ENCODE measurements at places on chromosomes 5 and 9.

GRCh38 chr5:157286761-157287211, 20.9 kb downstream of the CYFIP2 start:
- H3K27ac ChIP-seq = no peak overlapping the region
- H3K4me1 ChIP-seq = peaks cover 5% of the 10 kb centered on the region
- H3K36me3 ChIP-seq = no peaks in the 10 kb centered on the region

GRCh38 chr5:113487781-113488644, at the start of gene MCC:
MCC (minus strand) TSS chr5:113488453.
- H3K4me1 ChIP-seq = peaks cover 22% of the 10 kb centered on the region
- H3K4me3 ChIP-seq = peak within 1 kb of the TSS; percentile 13
- H3K27ac ChIP-seq = peak within 1 kb of the TSS; percentile 56
- DNase-seq = peak; percentile 76

GRCh38 chr9:132824151-132824550, 53.9 kb downstream of the AK8 start:
- H3K4me3 ChIP-seq = no peak overlapping the region
- H3K4me1 ChIP-seq = no peaks in the 10 kb centered on the region
- no peaks in the 10 kb centered on the region for H3K36me3 ChIP-seq
- H3K27me3 ChIP-seq = no peaks in the 10 kb centered on the region
- DNase-seq = no peak

DNA sequence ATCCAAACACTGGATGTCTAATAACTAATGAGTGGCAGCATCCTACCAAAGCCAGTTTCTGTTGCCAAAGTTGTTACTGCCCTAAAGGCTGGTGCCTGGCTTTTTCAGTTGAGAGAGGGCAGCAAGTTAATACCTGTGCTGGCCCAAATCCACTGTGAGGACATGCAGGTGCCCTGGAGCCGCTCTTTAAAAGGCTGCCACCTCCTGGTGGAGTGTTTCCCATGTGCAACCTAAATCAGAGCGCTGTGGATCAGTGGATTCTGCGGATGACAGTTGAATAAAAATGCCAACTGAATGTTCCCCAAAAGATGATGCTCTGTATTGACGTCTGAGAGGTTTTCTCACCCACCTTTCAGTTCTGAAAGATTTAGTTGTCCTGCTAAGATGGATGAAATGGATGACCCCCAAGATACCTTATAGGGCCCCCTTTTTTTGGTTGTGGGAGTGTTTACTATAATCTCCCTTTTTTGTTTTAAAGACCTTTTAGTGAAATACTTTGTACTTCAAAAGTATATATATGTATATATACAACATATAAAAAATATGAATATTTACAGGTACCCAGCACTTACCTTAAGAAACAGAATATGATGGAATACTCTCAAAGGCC, 146.4 kb downstream of the EGFLAM start:
- H3K4me3 ChIP-seq = no peak overlapping the region
- H3K27ac ChIP-seq = no peak overlapping the region
- H3K4me1 ChIP-seq = no peaks in the 10 kb centered on the region

DNA sequence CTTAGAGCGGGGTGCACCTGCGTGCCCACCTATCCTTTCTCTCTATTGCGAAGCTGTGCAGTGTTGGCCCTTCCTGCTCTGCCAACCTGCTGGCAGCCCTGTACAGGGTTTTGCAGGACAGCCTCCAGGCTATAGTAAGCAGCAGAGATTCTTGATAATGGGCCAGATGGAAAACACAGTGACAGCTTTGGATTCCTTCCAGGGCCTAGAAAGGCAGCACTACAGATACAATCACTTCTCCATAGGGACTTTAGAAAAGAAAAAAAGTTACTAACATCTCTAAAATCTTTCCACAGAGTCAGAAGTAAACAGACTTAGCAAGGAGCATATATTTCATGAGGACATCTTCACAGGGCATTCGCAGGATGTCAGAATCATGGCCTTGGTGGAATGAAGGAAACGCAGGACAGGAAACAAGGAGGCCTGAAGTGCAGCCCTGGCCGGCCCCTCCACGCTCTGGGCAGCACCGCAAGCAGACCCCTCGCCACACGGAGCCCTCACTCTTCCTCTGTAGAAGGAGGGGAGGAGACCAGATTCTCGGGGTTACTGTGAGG, 172.1 kb upstream of the GAS1 start:
- no peak overlapping the region for H3K27ac ChIP-seq
- H3K27me3 ChIP-seq = no peaks in the 10 kb centered on the region
- peaks cover 8% of the 10 kb centered on the region for H3K4me1 ChIP-seq
- H3K36me3 ChIP-seq = no peaks in the 10 kb centered on the region

DNA sequence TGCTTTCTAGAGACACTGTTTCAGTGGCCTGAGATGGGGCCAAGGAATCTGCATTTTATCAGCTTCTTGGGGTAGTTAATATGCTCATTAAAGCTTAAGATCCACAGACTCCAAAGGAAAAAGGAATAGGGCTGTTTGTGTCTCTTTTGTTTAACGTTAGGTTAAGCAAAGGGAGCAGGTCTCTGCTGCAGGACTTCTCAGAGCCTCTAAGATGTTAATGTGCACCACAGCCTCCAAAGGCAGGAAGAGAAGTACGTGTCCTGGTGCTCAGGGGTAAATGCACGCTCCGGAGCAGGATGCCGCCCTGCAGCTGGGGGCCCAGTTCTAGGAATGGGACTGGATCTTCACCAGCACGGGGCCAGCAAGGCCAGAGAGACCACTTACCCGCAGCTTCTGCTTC, 19.6 kb downstream of the SPARC start:
- DNase-seq = no peak
- no peak overlapping the region for H3K27ac ChIP-seq
- no peak overlapping the region for H3K4me3 ChIP-seq
- H3K36me3 ChIP-seq = no peaks in the 10 kb centered on the region
- H3K27me3 ChIP-seq = no peaks in the 10 kb centered on the region
- peaks cover 31% of the 10 kb centered on the region for H3K4me1 ChIP-seq

DNA sequence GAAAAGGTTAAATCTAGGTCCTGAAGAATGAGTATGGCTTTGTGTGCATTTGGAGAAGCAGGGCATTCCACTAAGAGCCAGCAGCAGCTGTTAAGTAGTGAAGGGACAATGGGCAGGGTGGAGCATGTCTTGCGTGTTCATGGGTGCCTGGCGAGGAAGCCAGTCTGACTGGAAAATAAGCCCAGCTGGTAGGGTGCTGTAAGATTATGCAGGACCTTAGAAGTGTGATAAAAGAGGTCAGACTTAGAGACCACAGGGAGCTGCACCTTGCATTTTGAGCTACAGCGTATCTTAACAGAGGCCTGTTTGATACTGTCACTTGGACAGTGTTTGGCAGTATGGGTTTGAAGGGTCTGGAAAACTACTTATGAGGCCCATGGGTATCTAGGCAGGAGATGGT, 131.7 kb upstream of the ELL2 start:
- no peaks in the 10 kb centered on the region for H3K36me3 ChIP-seq
- H3K4me1 ChIP-seq = peaks cover 28% of the 10 kb centered on the region
- H3K27me3 ChIP-seq = no peaks in the 10 kb centered on the region
- H3K4me3 ChIP-seq = no peak overlapping the region
- peak overlapping the region; percentile 78 for H3K27ac ChIP-seq
- DNase-seq = peak; percentile 47

- no peaks in the 10 kb centered on the region for H3K36me3 ChIP-seq
- DNase-seq = no peak
- H3K27ac ChIP-seq = no peak overlapping the region
- H3K4me1 ChIP-seq = no peaks in the 10 kb centered on the region
- H3K4me3 ChIP-seq = no peak overlapping the region
Observed at GRCh38 chr5:100840789-100841188, 62.3 kb downstream of the ST8SIA4 start.

GRCh38 chr9:95381221-95381620, 63.7 kb upstream of the FANCC start:
- H3K27me3 ChIP-seq = no peaks in the 10 kb centered on the region
- no peak for DNase-seq
- H3K27ac ChIP-seq = no peak overlapping the region
- H3K4me3 ChIP-seq = no peak overlapping the region
- no peaks in the 10 kb centered on the region for H3K36me3 ChIP-seq

GRCh38 chr9:38019731-38020130, 49.3 kb downstream of the SHB start:
- H3K4me3 ChIP-seq = no peak overlapping the region
- no peak overlapping the region for H3K27ac ChIP-seq
- DNase-seq = no peak
- peaks cover 77% of the 10 kb centered on the region for H3K4me1 ChIP-seq
- no peaks in the 10 kb centered on the region for H3K27me3 ChIP-seq

DNA sequence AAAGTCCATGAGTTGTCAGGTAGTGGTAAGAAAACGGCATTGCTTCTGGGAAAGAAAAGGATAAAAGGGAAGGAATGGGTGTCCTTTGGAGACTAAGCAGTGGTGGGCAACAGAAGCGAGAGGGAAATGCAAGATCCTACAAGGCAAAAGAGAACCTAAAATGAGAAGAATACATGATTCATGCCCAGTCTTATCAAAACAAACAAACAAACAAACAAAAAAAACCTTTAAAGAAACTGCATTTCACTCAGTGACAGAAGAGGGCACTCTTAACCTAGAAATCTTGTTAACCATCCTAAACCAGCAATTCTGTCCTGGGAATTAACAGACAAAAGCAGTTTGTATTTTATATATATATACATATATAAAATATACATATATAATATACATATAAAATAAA, 88.5 kb downstream of the SUSD1 start:
- H3K4me3 ChIP-seq = no peak overlapping the region
- no peak for DNase-seq
- H3K4me1 ChIP-seq = peaks cover under 1% of the 10 kb centered on the region
- H3K27me3 ChIP-seq = no peaks in the 10 kb centered on the region
- no peaks in the 10 kb centered on the region for H3K36me3 ChIP-seq
- H3K27ac ChIP-seq = no peak overlapping the region

DNA sequence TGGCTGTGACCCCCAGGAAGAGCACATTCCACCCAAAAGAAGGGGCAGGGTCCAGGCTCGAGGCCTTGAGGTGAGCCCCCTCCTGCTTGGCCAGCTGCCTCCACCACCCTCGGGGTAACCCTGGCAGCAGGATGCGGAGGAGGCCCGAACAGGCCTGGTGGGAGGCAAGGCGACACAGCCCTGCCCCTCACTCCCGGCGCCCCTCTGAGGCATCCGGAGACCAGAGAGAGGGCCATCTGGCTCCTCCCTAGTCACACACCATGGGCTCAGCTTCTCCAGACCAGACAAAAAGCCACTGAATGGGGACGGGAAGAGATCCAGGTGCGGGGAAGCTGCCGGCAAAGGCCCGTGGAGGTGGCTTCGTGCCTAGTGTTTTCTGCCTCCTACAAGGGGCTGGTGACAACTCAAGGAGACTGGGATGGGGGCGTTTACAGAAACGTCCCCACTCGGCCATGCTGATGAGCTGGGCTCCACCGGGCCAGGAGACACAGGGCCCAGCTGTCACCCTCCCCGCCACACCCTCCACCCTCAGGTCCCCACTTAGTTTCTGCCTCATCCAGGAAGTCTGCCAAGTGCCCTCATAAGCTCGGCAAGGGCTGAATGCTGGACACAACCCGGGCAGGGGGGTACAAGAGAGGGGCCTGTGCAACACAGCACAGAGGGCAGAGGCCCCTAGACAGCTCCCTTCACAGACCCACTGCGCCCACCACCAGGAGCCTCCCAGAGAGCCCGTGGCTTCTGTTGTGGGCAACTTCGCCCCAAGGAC, 41.9 kb downstream of the NACC2 start:
- H3K27me3 ChIP-seq = no peaks in the 10 kb centered on the region
- peaks cover 49% of the 10 kb centered on the region for H3K4me1 ChIP-seq
- H3K27ac ChIP-seq = peak overlapping the region; percentile 86
- H3K36me3 ChIP-seq = no peaks in the 10 kb centered on the region
- DNase-seq = no peak
- no peak overlapping the region for H3K4me3 ChIP-seq

GRCh38 chr9:107866711-107867311, 377.2 kb upstream of the KLF4 start:
- H3K27ac ChIP-seq = no peak overlapping the region
- H3K36me3 ChIP-seq = no peaks in the 10 kb centered on the region
- H3K4me3 ChIP-seq = no peak overlapping the region
- H3K4me1 ChIP-seq = no peaks in the 10 kb centered on the region

DNA sequence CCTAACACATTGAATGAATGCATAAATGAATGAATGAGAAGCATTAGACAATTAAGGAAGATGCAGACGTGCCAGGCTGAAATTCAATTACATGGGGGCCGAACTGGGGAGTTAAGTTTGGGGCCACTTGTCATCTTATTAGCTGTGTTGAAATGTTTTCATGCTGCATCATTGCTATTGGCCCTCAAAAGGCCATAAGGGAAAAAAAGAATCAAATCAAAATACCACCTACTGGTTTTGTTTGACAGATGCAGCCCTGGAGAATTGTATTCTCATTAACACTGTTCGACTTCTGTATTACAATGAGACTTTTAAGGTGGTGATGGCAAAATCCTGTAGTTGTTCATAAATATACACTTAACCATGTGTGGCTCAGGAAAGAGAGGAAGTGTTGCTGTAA, 38.4 kb downstream of the UBE2QL1 start:
- H3K4me3 ChIP-seq = no peak overlapping the region
- DNase-seq = no peak
- no peaks in the 10 kb centered on the region for H3K36me3 ChIP-seq
- H3K27me3 ChIP-seq = no peaks in the 10 kb centered on the region
- H3K4me1 ChIP-seq = no peaks in the 10 kb centered on the region

DNA sequence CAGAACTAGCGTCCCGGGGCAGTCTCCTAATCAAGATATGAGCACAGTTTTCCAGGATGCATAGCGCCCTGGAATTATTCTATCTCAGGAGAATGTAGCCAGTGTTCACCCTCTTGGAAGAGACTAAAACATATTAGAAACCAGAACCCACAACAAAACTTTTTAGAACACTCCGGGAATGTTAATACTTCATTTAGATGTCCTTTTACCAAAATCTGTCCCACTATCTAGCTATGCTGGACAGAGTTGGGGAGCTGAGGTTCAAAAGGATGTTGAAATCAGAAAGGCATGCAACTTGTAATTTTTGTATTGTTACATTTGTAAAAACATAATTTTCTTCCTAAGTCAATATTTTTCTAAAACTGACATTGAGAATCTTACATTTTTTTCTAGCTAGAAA, 386.5 kb upstream of the RFX3 start:
- no peaks in the 10 kb centered on the region for H3K36me3 ChIP-seq
- no peaks in the 10 kb centered on the region for H3K27me3 ChIP-seq
- H3K27ac ChIP-seq = no peak overlapping the region
- no peaks in the 10 kb centered on the region for H3K4me1 ChIP-seq
